BJ (cell line): ENCODE measurements at places on chromosomes 2 and 18.

DNA sequence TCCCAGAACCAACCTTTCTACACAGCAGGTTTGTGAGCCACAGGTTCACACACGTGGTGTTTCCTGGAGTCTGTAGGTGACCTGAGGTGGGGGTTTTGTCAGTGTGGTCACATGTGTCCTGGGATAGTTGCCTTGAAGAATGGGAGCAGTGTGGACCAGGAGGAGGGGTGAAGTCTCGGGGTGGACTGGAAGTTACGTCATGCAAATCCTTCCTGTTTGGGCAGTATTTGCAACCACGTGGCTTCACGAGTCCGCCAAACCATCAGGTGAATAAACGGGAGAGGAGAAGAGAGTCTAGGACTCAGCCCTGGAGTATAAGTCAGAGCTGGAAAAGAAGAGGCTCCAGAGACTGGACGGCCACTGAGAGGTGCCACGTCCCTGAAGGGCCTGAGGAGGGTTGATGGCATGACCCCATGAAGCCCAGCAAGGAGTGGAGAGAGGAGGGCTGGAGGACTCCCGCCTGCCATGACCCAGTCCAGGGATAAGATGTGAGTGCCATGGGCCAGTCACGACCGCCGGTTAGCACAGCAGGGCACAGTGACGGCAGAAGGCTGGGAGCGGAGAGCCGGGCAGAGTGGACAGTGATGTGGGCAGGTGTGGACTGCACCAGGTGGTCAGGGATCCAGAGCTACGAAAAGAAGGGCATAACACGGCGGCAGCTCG, 16.5 kb downstream of the LPIN1 start:
- no peak for DNase-seq

GRCh38 chr2:168369031-168369430, 87.0 kb upstream of the CERS6 start:
- DNase-seq = no peak

- DNase-seq = no peak
These were observed 148.7 kb upstream of the SLC1A4 start for GRCh38 chr2:64840426-64840881.

- DNase-seq = no peak
These were observed 76.0 kb upstream of the PELI1 start for GRCh38 chr2:64220265-64220664.

GRCh38 chr2:86072271-86072858, 33.3 kb downstream of the POLR1A start:
- no peak for DNase-seq

- DNase-seq = no peak
These were observed 53.2 kb upstream of the CNGA3 start for GRCh38 chr2:98293030-98293429.

GRCh38 chr18:73421010-73421409, 553.2 kb upstream of the NETO1 start:
- no peak for DNase-seq

- DNase-seq = no peak
These were observed 284.2 kb upstream of the HDAC4 start for GRCh38 chr2:239684996-239685395.

DNA sequence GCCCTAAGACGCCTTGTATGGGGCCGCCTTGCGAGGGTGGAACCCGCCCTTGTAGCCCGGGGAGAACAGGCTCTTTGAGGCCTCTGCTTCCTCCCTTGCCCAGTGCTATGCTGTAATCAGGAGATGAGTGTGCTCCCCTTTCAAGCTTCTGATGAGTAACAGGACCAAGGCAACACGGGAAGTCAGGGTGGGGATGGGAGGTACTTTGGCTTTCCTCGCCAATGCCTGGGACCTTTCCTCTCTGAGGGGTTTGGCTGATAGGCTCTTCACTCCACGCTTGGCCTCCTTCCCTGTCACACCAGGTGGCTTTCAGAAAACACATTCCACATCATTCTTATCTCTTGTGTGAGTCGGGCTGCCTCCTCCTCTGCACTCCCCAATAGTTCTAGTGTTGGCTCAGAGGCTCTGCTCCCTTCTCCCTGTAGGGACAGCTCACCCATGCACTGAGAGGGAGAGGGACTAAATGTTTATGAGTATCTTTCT, 223.7 kb upstream of the TRIB2 start:
- no peak for DNase-seq

DNA sequence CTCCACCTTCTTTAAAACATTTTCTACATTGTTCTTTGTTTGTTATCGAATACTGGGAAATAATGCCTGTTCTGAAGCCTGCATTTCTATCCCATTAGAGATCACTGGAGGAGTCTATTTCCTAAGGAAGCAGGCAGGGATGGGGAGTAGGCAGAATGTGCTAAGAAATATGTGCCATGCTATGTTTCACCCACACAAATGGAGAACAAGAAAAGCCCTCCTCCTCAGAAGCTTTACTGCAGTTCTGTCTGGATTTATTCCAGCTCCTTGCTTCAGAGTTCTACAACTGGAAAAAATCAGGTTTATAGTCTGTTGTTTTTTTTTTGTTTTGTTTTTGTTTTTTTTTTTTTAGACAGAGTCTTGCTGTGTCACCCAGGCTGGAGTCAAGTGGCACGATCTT, 825.1 kb downstream of the SLC4A3 start:
- no peak for DNase-seq

- DNase-seq = no peak
These were observed 56.1 kb downstream of the DYNAP start for GRCh38 chr18:54647176-54647575.

DNA sequence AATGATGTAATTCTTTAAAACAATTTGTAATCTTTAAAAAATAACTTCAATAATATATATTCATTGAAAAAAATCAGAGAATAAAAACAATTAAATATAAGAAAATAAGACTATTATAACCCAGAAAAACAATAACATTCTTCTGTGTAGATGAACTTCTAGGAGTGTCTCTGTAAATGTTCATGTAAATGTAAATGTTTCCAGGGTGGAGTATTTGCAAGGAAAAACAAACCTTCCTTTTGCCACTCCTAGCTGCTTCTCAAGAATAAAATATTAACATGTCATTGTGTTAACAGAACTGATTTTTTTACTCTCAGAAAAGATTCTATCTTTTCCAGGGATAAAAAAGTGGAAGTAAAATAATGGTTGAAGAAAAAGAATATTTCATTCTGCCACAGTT, 431.9 kb downstream of the PLCL1 start:
- no peak for DNase-seq

DNA sequence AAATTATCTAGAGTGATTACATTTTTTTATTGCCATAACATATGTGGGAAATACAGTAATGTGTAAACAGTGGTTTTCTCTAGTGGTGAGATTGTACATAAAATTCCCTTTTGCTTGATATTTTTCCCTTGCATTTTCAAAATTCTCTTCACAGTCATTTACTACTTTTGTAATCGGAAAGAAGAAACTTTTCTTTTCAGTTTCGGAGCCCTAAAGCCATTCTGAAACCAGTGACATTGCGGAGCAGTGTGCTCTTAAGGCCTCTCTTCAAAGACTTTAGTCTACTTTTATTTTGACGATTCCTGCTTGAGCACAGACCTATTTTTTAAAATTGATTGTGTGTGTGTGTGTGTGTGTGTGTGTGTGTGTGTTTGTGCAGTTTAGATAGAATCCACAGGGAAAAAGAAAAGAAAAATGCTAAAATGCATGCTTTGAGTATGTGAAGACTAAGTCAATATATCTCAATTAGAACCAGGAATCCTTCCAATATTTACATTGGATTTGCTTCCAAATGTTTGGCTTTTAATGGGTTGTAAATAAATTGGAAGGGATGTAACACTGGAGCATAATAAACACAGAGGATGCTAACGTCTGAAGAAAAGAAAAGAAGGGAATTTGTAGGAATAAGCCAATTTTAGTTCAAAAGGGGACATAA, 357.4 kb downstream of the RND3 start:
- DNase-seq = no peak

DNA sequence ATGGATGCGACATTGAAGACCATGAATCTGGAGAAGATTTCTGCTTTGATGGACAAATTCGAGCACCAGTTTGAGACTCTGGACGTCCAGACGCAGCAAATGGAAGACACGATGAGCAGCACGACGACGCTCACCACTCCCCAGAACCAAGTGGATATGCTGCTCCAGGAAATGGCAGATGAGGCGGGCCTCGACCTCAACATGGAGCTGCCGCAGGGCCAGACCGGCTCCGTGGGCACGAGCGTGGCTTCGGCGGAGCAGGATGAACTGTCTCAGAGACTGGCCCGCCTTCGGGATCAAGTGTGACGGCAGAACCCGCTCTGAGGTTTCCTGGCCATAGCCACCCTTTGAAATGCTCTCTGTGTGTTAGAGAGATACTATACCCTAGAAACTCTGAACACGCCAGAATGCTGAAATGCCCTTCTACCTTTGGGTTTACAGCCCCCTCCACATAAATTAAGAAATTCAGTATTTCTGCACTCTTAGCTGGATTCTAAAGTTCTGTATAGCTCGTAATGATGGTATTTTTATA, 659 bp downstream of the CHMP1B start:
- DNase-seq = no peak

GRCh38 chr18:8847066-8847755, 141.9 kb downstream of the MTCL1 start:
- DNase-seq = no peak

DNA sequence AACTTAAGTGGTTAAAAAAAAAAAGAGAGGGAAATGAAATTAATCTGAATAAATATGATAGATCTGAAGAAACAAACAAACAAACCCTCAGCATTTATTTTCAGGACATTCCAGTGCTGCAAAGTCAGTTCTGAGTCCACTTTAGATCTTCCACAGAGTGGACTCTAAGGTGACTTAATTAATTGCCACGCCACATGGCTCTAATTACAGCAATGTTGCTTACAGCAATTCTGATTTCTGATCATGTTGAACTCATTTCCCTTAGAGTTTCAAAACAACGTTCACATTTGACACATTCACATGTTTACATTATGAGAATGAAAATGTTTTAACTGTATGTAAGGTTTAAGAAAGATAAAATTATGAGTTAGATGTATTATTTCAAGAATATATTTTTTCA, 38.6 kb upstream of the RASGRP3 start:
- DNase-seq = no peak

DNA sequence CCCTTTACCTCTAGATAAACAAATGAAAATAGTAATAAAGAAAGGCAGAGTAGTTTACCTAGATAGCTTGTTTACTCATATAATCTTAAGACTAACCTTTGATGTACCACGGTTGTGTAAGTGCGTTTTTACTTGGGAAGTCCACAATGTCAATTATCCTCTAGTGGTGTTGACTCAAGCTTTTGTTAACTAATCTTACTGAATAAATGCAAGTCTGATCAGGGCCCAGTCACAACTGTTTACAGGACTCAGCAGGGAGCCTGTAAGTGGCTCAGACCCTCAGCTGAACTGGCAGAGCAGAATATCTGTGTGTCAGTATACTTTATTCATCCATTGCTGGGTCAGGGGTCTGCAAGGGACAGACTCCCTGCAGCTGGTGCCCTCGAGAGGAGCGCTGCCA, 98.1 kb upstream of the ACAA2 start:
- no peak for DNase-seq

GRCh38 chr18:32255570-32255969, 65.7 kb downstream of the MEP1B start:
- DNase-seq = no peak

DNA sequence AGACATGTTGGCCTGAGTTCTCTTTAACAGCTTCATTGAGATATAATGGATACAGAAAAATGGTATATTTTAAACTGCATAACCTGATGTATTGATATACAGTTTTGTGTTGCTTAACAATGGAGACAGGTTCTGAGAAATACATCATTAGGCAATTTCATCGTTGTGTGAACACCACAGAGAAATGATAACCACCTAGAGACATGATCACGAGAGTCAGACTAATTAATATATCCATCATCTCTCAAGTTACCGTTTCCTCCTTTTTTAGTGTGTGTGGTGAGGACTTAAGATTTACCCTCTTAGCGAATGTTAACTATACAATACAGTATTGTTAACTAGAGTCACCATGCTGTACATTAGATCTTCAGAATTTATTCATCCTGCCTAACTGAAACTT, 178.1 kb downstream of the FMNL2 start:
- no peak for DNase-seq

DNA sequence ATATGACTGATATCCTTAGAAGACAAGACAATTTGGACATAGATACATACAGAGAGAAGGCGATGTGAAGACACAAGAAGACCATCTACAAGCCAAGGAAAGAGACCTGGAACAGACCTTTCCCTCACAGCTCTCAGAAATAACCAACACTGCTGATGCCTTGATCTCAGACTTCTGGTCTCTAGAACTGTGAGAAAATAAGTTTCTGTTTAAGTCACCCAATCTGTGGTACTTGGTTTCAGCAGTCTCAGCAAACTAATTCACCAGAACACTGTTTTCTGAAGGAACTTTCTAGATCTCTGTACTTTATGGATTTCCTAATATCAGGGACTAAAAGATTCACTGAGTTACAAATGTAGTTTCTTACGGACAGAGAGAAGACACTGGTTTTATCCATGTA, 58.8 kb downstream of the NAB1 start:
- DNase-seq = no peak

DNA sequence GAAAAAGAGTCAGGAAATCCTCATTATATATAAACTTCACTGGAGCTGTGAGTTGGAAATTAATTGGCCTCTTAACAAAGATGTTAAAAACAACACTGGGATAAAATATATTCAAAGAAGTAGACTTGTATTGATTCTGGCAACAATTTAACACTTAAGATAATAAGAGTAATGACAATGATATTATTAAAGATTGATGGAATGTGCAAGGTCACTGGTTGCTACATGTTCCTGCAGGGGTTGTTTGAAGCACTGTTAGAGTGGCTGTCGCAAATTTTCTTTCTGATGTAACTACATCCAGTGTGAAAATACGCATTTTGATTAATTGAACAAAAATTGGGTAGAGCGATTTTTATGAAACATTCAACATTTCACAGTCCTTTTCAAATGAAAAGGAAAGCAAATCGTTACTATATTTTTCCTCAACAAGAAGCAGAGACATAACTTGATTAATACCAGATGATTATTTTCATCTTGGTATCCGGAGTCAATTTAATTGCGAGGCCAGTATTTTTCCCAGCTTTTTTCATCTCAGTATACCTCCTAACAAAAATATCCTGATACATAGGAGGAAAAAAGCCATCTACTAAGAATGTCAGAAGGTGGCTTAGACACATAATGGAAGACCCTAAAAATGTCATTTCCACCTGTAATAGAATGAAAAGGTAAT, 6.1 kb downstream of the PTGR3 start:
- no peak for DNase-seq

- no peak for DNase-seq
These were observed 244.3 kb downstream of the GLI2 start for GRCh38 chr2:120979921-120980320.

DNA sequence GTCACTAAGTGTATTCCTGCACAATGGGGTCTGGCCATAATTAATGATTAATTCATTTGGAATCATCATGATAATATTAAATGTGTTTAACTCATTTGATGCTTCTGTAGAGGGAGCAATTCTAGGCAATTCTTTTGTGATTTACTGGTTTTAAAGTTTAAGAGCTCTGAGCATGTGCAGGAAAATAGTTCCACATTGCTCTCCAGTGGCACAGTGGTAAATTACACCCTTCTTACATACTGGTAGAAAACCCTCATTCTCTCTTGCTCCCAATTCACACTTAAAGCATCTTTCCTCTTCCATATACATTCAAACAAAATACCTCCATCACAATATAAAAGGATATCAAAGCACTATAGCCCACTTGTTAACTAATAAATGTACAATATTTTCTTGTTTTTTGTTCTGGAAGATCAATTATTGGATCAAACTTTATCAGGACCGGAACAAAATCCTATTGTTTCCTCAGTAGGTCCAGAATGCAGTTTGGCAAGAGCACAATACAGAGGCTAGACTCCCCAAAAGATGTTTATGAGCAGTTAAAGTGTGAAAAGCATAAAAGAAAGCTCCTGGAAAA, 844.3 kb downstream of the MBD2 start:
- no peak for DNase-seq
